ENCODE measurements at places on chromosomes 7 and 10.

DNA sequence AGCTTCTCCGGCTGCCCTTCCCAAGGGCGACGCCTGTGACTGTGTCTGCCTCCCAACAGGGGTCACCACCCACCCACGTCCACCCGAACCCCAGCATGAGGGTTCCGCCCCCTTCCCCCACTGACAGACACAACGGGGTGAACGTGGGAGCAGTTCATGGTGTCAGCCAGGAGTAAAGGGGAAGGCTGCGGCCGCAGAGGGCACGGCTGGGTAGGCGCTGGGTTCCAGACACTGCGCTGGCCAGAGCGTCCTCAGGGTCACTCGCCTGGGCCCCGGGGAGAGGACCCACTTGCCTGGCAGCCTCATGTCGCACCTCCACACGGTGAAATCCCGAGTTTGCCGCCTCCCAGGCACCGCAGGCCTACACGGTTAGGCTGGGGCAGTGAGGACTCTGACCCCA is 21.1 kb downstream of the INTS1 start:
- no peak for DNase-seq

- DNase-seq: no peak
Measured at GRCh38 chr10:62373995-62374861, at the start of gene ZNF365. Gene ZNF365 (plus strand): TSS chr10:62374369. CDS start chr10:62376194, 1,825 bp downstream.

- DNase-seq: peak; percentile 94
Measured at GRCh38 chr7:73683056-73683787, at the start of the genes BUD23 and DNAJC30. Gene BUD23 (plus strand): TSS chr7:73683597. CDS start chr7:73683626, 29 bp downstream. Gene DNAJC30 (minus strand): TSS chr7:73683453. CDS start chr7:73683423, 30 bp downstream.

GRCh38 chr10:102059987-102060386 is 4.0 kb upstream of the ARMH3 start:
- no peak for DNase-seq

DNA sequence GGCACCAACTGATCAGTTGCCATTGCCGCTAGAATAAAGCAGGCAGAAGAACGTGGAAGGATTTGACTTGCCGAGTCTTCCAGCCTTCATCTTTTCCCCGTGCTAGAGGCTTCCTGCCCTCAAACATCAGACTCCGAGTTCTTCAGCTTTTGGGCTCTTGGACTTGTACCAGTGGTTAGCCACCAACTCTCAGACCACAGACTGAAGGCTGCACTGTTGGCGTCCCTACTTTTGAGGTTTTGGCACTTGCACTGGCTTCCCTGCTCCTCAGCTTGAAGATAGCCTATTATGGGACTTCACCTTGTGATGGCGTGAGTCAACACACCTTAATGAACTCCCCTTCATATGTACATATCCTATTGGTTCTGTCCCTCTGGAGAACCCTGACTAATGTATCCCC is 57.3 kb upstream of the KCND2 start:
- no peak for DNase-seq

DNA sequence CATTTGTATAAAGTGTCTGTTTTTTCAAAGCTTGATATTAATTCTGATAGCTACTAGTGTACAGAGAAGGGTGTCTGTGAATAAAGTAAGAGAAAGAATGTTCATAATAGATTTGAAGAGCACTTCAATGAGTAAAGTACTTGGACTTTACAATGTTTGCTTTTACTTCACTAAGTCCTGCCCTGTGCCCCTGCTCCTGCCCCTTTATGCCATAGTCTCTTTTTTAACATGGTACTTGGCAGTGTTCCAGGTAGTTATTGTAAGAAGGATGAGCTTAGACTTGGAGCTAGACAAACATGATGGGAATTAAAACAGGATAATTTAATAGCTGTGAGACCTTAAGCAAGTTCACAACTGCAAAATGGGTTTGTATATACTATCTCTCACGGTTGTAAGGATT is 41.0 kb downstream of the ZEB1 start:
- no peak for DNase-seq

- DNase-seq: no peak
Measured at GRCh38 chr7:2760098-2760889, 72.3 kb downstream of the AMZ1 start.

DNA sequence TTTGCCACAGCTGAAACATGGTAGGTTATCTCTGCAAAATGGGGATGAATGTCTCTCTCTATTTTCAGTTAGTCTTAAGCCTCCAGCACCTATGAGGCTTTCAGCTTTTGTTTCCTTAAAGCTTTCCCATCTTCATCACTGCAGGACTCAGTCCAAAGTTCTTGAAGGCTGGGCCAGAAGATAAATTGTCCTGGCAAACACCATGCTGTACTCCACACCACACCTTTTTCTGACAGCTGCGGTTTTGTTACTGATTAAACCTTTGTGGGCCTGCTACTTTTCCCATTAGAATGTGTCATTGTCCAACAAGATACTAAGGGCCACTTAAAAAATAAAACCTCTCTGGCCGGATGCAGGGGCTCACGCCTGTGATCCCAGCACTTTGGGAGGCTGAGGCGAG is 87.2 kb upstream of the A1CF start:
- no peak for DNase-seq

DNA sequence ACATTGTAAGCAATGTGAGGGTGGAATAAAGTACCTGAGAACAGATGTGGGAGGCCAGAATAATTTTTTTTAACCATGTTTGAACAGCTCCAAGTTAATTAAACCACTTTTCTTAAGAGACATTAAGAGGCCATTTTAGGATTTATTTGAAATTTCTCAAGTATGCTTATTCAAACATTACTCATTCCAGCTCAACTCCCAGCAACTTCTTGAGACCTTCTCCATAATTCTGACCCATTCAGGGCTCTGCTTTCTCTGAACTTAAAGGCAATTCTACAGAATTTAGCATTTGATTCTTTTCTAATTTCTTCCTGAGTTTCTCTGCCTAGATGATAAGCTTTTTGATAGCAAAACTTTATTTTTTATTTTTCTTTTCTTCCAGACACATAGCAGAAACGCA is 314.5 kb downstream of the CAMK1D start:
- no peak for DNase-seq

DNA sequence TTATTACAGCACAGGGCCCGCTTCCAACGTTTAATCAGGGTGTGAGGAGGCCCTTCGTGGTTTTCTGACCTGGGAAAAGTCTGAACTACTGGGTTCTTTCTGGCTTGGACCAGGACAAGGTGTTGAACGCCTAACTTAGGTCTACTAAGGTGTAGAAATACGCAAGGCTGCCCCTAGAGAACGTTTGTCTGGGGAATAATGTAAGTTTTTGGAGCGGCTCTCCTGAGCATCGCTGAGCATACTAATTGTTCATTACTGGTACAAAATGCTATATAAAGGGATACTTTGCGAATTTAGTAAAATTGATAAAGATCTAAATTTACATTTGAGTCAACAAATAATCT is 32.4 kb upstream of the TOMM7 start:
- no peak for DNase-seq

DNA sequence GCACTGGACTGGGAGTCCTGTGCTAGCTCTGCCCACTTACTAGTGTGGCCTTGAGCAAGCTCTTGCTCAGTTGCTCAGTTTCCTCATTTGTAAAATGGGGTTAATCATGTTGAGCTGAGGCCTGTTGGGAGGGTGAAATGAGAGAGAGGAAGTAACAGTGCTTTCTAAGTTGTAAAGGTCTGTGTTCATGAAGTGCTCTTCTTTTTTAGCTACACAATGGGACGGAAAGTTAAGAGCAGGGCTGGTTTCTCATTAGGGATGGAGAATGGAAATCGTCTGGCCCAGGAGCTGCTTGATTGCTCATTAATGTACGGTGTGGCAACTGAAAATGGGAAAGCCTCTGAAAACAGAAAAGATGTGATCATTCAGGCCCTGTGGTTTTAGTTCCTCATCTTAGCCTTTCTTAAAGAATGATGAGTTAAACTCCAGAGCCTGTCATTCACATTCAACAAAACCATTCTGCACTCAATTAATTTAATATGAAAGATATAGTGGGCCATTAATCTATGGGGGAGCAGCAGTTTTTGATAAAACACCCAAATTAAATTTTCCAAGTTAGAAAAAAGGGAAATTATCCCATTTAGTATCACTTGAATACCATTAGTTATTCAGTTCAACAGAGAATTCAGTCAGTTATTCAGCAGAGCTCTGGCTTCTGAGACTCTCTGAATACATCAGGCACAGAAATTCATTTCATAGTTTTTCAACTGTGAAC is 60.5 kb downstream of the SH2D4B start:
- DNase-seq: no peak

DNA sequence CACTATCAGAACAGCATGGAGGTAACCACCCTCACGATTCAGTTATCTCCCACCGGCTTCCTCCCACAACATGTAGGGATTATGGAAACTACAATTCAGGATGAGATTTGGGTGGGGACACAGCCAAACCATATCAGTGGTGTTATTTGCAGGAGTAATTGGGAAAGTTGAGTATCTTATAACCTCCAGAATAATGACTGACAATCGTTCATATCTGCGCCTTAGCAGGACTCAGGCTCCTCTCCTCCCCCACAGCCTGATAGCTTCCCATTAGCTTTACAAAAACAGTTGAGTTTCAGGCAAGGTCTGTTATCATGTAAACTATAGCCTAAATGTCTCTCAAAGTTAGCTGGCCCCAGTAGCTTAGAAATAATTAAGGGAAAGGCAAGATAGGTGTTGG is 3.4 kb upstream of the ERCC6 start:
- no peak for DNase-seq

- DNase-seq: no peak
Measured at GRCh38 chr7:134845461-134845860, 66.0 kb downstream of the CALD1 start.

GRCh38 chr7:96772139-96772694 is 62.6 kb upstream of the SEM1 start:
- DNase-seq: no peak

DNA sequence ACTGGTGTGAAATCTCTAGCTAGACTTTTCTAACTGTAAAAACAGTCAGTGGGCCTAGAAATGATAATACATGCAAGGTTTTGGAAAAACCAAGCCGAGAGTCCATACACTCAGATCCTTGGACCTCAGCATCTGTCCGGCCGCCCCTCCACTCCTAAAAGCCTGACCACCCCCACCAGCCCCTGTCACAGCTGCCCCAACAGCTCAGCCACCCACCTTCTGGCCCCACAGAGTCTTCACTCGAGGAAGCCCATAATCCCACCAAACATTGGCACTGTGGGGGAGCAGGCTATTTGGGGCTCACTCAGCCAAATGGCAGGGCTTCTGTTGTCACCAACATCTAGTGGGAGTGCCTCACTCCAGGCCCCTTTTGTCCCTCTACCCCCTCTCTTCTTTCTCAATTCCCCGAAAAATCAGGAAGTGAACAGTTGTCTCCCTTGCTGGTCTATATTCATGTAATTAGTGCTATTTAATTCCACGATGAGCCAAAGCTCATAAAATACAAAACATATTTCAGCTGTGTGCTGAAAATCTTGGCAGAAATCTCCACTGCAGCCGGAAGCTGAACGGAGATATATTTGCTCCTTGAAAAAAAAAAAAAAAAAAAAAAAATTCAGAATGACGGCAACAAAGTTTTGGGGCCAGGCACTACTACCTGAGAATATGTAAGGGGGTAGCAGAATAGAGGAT is 55.5 kb downstream of the PLXNA4 start:
- no peak for DNase-seq

- DNase-seq: no peak
Measured at GRCh38 chr10:127292888-127293287, 96.5 kb upstream of the INSYN2A start.

GRCh38 chr10:104329735-104330134 is 8.5 kb downstream of the ITPRIP start:
- DNase-seq: no peak

DNA sequence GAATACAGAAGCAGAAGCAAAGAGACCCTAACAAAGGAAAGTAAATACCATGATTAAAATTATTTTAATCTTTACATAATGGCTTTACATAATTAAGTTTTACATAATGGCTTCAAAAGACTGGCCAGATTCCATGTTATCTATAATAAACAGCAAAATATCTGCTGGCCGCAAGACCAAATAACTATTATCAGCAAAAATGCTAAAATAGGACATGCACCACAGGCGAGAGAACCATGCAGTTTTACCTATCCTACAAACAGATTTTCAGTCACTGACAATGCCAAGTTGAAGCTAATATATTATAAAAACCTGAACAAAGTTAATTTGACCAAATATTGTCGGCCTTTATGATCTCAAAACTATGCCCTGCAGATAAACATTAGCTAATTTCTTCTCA is 34.2 kb upstream of the ANLN start:
- no peak for DNase-seq

- no peak for DNase-seq
Measured at GRCh38 chr10:48784031-48784430, 99.4 kb downstream of the WDFY4 start.

DNA sequence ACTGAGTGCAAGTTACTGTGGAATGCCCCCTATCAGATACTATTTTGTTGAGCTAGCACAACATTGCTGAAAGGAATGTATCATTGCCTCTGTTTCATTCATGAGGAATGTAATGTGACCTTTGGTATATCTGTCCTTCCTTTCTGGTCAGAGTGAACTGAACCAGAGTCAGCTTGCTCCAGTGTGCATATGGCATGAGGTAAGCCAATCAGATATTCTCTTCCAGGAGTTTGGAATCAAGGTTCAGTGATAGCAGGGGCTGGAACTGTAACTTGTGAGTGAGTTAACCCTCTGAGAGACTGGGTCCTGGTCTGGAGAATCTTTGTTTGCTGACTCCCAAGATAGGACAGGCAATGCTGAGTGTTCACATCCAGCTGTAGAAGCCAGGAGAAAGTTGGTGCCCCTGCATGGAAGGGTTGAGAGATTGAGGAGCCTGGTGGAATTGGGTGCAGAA is 45.3 kb upstream of the OSBPL3 start:
- DNase-seq: no peak

DNA sequence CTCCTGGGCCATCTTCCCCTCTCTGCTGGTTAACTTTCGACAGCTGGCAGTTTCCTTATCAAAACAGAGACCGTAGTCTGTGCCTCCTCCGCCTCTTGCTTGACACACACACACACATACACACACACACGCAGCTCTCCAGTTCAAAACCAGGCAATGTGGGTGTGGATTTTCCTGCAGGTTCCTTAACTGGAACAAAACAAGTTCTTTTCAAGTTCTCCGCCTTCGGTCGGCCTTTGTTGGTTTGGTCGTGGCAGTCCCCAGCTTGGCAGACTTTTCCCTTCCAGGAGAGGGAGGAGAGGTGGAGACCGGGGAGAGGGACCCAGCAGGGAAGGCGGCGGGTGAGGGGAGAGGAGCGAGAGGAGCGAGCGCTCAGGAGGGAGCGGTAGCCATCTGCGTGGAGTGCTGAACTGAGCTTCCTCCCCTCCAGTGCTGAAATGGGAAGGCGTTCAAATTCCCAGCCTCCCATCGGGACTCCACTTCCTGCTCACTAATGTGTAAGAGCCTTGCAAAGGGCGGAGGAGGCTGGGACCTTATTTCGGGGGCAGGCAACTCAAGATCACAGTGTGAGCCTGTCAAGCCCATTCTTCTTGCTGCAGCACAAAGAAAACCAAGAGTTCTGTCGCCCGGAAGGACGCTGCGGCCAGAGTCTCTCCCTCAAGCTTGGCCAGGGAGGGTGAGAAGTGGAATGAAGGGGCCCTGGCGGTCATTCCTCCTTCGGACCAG is 120.6 kb downstream of the PRPF18 start:
- no peak for DNase-seq

- no peak for DNase-seq
Measured at GRCh38 chr7:106281127-106281526, 3.7 kb downstream of the NAMPT start.

GRCh38 chr10:113293167-113293566 is 259.7 kb upstream of the HABP2 start:
- DNase-seq: no peak
